ENCODE measurements at places on chromosomes 5 and 9.

GRCh38 chr5:107248066-107248695 is 422.6 kb downstream of the EFNA5 start:
- peak; percentile 2 for DNase-seq

DNA sequence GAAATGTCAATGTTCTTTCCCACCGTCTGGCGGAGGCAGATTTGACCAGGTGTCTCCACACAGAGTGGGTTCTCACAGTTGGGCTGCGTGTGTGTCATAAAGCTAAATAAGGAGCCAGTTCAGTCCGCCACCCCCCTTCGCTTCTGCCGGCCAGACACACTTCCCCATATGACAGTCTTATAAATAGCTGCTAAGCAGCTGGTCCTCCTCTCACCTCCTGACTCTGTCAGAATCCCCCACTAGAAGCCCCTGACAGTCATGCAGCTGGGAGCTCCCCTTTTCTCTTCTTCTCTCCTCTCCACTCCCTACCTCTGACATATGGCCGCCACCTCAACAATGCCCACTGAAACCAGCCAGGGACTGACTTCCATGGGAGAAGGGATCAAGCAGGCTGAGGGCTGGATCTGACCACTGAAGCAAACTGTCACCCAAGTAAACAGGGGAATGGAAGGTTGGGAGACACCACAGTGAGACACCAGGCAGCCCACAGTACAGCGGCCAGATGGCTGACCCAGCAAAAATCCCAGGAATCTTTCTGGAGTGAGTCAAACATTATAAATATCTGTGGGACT is 141.9 kb upstream of the EFNA5 start:
- no peak for DNase-seq

GRCh38 chr5:55773057-55773456 is 35.2 kb downstream of the DDX4 start:
- DNase-seq = no peak

DNA sequence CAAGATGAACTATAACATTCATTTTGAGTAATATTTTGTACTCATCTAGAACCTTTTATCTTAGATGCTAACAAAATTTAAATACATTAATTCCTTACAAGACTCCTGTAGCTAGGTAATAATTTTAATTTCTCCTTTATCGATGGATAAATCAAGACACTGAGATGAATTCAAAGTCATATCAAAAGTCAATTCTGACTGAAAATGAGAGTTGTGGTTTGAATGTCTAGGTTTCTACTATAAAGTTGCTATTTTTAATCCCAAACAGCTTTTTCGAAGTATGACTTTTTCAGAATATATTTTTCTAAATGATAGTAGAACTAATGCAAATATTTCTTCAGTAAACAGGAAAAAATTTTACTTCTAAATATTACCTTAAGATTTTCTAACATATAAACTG is 491.7 kb upstream of the FAM174A start:
- DNase-seq = no peak

DNA sequence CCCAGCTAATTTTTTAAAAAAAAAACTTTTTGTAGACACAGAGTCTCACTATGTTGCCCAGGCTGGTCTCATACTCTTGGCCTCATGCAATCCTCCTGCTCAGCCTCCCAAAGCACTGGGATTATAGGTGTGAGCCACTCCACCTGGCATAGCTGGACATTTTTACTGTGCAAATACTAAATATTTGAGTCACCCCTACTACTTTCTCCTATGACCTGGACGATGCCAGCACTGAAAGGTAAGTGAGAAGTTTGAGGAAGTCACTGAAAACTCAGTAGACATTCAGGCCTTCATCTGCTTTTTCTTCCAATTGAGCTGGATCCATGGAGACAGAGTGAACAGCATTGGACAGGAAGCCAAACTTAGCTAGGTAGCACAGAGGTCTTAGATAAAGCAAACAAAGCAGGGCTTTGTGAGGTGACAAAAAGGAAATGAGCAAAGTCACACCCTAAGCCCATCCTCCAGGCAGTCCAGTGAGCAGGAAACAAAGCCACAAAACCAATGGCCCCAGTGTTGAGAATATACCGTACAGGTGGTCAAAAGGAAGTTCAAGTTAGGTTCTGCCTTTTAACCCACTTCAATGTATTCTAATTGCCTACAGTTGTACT is 192.6 kb upstream of the RASA1 start:
- DNase-seq = peak; percentile 5

DNA sequence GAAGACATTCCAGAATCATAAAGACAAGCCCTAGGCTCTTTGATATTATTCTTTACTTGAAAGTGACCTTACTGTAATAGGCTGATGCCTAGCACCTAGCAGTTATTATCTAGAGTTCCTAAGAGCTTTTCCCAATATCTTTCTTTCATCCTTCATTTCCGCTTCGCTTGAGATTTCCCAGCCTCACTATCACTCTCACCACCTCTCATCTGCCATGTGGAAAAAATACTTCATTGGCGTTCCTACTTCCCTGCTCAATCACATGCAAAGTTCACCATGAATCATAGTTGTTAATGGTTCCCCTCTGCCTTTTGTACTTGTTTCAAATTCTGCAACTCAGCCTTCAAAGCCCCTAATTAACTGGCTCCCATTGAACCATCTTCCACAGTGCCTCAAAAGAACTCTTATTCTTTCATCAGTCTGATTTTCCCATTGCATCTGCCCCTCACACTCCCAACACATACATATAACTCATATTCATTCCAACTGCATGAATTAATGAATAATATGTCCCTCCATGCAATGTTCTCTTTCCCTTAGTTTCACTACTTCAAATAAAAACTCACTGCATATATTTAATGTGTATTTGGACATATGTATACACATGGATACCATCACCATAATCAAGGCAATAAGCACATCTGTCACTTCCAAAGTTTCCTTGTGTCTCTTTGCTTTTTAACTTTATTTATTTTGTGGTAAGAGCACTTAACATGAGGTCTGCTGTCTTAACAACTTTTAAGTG is 221.6 kb downstream of the PARP8 start:
- DNase-seq = no peak

DNA sequence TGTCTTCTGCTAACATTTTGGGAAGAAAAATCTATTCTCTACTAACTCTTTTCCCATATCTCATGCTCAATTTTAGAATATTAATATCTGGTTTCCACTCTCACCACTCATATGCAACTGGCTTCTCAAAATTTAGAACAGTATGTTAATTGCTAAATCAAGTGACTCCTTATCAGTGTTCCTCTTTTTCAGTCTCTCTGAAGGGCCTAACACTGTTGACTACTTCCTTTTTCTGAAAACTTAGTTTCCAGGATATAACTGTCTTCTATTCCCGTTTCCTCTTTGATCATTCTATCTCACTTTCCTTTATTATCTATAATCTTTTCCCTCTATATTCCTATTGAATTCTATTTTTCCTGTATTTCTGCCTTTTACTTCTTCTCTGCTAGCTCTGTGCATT is 1717.2 kb upstream of the C9orf72 start:
- DNase-seq = no peak

- no peak for DNase-seq
Observed at GRCh38 chr9:92493749-92494387, 11.6 kb upstream of the ASPN start.

DNA sequence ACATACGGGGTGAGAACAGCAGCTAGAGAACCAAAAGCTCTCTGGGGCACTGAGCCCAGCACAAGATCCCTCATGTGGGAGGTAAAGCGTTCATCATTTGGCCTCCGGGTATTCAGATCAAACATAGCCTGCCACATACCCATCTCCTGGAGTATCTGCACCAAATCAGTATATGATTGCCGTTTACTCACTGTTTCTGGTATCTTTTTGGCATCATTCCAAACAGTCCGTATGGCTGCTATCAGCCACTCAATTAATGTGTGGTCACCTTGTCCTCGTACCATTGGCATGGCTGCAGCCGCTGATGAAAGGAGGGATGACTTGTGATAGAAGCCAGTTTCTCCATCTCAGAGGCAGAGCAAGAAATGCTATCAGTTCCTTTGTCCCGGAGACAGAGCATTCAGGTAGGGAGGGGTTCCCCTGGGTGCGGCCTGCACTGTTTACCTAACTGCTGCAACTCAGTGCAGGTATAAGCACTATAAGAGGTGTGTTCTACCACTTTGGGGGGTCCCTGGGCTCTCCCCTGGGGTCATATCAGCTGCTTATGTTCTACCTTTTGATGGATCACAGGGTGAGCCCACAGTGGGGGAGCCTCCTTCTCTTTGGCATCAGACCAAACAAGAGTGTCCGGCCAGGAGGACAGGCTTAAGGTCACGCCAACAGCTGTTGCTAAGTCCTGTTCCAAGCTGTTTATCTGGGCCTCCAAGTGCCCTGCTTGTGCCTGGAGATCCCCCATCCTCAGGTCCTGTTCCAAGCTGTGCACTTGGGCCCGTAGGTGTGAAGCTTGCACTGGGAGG is 9.4 kb downstream of the DMAC1 start:
- no peak for DNase-seq

DNA sequence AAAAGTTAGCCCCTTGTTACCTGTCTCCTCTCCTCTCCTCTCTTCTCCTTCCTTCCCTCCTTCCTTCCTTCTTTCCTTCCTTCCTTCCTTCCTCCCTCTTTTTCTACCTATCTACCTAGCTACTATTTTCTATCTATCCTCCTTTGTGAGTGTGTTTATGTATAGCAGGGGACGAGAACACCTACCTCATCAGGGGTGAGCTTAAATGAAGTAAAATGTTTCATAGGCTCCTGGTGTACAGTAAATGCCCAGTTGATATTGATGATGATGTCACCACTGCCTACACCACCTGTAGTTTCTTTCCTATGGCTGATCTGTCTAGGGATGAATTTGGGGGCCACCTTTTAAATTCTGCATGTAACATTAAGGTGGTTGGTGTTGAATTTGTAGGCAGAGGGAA is 4.3 kb downstream of the SPIN1 start:
- no peak for DNase-seq

GRCh38 chr9:33931326-33931725 is 114.4 kb downstream of the UBE2R2 start:
- no peak for DNase-seq

DNA sequence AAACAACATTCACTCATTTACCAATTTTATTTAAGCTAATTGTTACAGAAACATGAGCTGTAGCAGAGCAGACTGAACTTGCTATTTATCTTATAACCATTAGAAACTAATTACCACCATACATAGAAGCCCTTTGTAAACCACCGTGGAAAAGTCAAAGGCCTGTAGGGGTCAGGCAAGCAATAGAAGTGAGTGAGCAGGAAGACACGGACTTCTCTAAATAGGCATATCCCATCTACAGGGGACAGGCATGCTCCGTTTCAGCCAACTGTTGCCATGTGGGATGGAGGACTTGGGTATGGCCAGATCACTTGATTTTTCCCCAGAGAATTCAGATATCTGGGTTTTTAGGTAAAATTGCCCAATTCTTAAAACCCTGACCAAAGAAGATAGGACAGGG is 44.8 kb downstream of the PRRC1 start:
- peak; percentile 24 for DNase-seq

DNA sequence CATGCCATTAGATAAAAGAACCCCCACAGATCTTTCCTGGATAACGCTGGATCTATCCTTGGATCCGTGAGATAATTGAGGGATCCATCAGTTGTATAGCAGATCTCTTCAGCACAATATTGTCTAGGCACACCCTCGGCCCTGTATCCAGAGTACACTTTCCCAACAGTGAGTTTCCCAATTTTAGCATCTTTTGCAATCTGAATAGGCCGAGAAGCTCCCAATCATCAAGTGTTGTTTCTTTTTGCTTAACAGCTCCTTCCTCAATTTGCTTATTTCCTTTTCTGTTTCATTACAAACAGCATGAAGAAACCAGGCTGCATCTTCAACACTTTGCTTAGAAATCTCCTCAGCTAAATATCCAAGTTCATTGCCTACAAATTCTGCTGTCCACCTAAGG is 4.4 kb upstream of the SPTLC1 start:
- DNase-seq = no peak

DNA sequence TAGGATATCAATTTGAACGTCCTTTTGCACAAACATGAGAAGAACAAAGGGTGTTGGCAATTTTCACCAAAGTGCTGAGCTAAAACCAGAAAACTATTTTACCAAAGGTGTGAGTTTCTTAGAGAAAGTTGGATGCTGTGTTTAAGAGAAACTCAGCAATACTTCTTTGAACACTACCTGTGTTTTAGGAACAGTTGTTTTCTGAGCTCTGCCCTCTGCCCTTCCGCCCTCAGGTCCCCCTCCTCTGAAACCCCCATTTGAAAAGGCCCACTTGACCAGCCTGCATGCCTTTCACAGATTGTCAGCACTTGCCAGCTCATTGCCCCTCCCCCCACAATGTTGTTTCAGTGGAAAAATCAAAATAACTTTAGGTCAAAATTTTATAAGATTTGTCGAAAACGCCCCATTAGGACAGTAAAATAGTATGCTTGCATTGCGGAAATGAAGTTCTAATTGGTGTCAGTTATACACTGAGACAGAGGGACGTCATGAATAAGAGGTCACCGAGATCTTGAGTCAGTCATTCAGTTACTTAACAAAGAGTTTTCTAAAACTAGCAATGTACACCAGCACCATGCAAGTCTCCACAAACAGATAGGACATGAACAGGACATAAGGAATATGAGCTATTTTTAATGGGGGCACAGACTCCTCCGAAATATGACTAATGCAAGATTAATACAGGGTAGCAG is 61.9 kb upstream of the IL7R start:
- DNase-seq = no peak

All from HL-60 (cell line).